ENCODE measurements at places on chromosomes 12 and 14.
A peak's percentile ranks its signal among the peaks of the same experiment; 100 is the strongest.

GRCh38 chr14:76653875-76654572 is 107.2 kb upstream of the VASH1 start:
- DNase-seq = no peak

GRCh38 chr12:26845057-26845666 is 12.2 kb upstream of the ITPR2 start:
- no peak for DNase-seq

GRCh38 chr12:49662998-49663843 is 39.9 kb downstream of the PRPF40B start:
- no peak for DNase-seq

DNA sequence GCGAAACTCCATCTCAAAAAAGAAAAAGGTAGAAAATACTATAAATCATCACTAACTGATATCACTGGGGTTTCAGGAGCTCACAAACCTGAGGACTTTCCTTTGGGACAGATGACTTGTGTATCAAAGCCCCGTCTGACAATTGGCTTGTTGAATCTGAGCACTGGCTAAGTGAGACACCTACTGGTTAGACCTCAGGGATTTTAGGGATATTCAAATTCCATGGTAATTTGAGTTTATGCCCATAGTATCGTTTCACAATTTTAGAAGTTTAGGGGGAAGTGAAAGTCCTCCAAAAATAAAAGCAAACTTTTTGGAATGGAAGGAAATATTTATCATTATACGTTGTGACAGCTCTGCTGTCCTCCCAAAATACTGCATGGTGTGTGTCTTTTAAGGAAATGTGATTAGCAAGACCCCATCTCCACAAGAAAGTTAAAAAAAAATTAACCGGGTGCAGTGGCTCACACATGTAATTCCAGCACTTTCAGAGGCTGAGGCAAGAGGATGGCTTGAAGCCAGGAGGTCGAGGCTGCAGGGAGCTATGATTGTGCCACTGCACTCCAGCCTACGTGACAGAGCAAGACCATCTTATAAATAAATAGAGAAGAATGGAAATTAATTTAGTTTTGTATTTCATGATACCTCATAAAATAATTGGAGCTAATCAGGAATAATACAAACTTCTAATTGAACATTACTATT is 49.2 kb downstream of the FBXL14 start:
- no peak for DNase-seq

- no peak for DNase-seq
These were observed 606 bp downstream of the EP400 start for GRCh38 chr12:131950182-131950913.

DNA sequence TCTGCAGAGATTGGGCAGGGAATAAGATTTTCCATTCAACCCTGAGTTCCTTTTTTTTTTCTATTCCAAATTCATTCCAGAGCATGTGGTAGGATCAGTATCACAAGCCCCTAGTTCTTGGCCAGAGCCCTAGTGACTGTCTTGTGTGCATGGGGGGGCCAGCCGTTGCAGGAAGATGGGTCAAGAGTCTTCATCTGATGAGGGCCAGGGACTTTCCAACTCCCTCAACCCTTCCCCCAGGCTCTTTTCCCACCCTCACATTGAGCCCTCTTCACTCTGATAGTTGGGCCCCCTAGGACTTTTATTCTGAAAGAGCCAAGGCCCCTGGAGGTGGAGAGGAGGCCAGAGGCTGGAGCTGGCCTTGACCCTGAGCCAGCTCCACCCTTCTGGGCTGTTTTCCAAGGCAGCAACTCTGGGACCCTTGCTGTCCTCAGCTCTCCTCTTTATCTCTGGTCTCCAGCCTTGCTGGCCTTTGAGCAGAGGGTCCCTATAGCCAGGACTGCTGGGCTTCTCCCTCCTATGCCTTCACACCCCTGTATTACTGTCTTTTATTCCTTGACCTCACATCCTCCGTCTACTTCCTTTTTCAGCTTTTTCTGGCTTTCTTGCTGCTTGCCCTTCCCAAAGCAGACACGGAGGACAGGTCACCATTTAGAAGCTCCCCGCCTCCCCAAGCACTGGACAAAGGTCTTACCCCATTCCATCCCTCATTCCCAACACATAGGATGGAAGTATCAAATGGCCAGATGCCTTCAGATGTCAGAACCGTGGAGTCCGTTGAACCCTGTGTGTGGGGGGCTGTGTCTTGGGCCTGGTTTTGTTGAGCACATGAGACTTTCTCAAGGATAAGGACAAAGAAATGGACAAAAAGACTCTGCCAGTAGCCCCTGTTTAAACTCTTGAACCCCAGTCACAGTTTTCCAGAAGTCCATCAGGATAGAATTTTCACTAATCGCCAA is 5.6 kb downstream of the RBP5 start:
- DNase-seq = no peak

- DNase-seq = no peak
These were observed 12.0 kb upstream of the RNU6-7 start for GRCh38 chr14:32189811-32190210.

- DNase-seq = no peak
These were observed 771 bp downstream of the DAAM1 start for GRCh38 chr14:59189091-59189785.

DNA sequence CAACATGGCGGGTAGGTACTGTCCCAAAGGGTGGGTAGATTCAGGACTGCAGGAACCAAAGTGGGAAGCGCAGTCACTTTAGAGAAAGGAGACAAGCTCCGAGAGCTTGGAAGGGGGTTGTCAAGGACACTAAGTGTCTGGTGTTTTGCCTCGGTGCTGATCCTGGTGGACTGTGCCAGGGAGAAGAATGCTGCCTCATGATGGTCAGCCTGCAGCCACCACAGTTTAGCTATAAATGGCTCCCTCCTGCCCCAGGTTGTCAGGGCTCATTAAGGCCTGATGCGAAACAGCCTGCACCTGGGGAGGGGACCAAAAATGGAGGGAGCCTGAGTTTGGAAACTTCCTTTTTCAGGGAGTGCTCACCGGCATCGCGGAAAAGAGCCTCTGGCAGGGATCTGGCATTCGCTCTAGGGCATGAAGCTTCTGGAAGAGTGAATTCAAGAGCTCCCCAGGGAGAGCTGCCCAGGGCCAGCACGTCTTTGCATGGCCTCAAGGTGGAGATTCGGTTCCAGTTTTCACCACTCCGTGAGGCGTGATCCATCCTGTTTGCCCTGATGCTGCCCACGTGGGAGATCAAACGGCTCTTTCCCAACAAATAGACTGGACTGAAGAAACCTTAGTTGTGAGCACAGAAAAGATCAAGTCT is 164.0 kb downstream of the FOXN3 start:
- DNase-seq = no peak

- peak; percentile 80 for DNase-seq
These were observed at the start of gene FOXG1 for GRCh38 chr14:28766469-28766955. Gene FOXG1 (plus strand): TSS chr14:28766787. CDS start chr14:28767280, 493 bp downstream.

- no peak for DNase-seq
These were observed 28.3 kb upstream of the GALNT9 start for GRCh38 chr12:132357623-132358186.

DNA sequence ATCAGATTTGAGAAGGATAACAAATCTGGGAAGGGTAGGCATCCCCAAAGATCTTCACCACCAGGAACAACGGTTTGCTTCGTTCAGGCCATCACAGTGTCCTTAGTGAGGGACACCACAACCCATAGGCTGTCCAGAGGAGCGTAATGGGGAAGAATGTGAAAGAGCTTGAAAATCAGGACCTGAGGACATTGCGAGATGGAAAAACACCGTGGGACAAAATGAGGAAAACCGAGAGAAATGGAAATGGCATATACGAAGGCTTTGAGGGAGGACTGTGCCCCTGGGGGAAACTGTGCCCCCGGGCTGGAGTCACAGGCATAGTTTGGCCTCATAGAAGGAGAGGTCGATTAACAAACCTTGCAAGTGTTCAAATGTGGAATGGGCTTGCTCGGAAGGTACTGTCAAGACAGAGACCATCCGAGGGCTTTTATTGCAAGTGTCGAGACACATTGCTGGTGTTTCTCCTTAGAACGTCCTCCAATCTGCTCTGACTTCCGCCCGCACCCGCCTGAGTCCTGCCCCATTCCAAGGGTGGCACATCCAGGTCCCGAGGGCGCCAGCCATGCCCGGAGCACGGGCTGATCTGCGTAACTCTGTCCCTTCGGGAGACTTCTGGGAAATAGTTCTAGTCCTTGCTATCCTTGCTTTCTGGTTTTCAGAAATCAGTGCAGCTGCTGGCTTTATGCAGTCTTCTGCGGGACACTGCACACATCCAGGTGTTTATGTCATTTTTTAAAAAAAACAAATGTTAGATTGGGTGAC is 885 bp upstream of the PALS1 start:
- DNase-seq = no peak

DNA sequence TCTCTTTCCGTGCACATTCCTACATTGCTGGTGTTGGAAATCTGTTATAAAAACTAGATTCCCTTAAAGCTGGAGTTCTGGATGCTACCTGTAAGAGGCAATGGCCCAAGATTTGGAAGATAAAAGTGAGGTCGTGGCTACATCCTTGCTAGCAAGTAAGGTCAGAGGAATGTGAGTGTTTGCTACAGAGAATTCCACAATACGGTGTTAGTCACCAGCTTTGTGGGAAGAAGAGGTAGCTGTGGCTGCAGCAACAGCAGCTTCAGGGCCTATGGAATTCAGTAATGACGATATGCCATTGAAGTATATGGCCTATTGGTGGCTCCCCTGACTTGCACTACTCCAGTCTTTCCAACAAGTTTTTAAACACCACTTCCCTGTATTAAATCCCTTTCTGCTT is 227.7 kb upstream of the TMEM260 start:
- DNase-seq = no peak

GRCh38 chr14:21846227-21846885 is 172.7 kb upstream of the OR4E1 start:
- no peak for DNase-seq

DNA sequence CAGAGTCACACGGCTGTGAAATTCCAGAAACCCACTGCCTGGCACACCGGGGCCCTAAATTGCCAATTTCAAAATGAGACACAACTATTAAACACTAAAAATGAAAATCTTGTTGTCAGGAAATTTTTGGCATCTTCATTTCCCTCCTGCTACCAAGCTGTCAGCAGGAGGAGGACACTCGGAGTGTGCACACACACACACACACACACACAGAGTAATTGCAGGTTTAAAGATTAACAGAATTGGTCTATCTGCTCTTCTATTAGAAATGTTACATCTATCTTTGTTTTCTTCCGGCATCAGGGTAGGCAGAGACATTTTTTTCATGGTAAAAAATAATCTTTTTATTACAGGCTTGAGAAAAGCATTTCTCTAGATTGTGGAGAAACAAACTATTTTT is 314.2 kb downstream of the EGLN3 start:
- no peak for DNase-seq

DNA sequence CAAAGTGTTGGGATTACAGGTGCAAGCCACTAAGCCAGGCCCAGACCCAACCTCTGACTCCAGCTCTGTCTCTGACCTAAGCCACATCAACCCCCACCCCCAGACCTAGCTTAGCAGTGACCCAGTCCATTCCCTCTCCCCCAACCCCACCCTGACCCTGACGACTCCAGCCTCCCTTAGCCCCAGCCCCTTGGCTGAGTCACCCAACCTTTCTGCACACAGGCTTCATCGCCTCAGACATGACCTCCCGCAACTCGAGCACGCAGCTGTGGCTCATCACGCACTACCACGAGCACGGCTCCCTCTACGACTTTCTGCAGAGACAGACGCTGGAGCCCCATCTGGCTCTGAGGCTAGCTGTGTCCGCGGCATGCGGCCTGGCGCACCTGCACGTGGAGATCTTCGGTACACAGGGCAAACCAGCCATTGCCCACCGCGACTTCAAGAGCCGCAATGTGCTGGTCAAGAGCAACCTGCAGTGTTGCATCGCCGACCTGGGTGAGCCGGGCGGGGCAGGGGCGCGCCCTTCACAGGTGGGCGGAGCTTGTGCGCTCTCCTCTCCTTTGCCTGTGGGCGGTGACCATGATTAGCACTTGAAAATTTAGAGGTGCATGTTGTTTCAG is 7.8 kb downstream of the ACVRL1 start:
- DNase-seq = no peak

GRCh38 chr12:124758266-124759220 is 105.1 kb downstream of the SCARB1 start:
- DNase-seq = peak; percentile 74

DNA sequence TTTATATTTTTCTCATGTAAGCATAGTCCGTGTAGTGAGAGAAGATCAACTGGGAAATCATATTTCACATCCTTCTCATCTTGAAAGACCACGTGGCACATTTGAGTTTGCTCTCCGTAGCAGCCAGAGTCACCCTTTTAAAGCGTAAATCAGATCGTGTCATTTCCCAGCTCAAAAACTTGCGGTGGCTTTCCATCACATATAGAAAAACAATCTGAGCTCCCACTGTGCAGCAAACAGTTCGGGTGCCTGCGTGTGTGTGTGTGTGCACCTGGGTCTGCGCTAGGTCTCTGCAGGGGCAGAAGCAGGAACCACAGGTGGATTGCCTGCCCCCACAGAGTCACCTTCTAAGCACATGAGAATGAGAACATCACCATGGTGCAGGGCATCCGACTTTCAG is 338.2 kb downstream of the TRHDE start:
- peak; percentile 69 for DNase-seq

DNA sequence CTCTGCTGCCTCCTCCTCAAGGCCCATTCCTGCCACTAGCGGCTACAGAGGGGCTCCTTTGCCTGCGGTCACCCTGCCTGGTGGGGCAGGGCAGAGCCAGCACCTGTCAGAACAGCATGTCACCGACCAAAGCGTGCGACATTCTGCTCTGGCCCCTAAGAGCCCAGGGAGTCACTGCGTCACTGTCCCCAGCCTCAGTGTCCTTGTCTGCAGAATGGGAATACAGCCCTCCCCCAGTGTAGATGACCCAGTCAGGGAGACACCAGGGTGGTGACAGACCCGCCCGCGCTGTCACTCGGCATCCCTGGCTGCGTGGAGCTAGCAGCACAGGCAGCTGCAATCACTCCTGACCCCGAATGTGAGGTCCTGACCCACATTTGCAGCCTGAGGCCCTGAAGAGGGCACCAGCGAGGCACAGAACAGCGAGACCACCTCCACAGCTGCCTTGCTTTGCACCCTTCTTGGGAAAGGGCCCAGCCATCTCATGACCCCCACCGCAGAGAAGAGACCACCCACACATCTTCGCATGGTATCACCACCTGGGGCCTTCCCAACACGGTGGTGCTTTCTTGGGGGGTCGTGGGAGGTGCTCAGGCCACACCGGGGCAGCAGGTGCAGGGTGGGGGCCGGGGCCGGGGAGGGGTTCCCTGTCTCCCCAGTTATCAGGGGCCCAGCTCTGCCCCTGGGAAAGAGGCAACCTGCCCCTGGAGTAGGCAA is 2.5 kb downstream of the AHNAK2 start:
- DNase-seq = no peak

- DNase-seq = no peak
These were observed 23.2 kb upstream of the MAGOHB start for GRCh38 chr12:10636611-10637010.
